ENCODE measurements at places on chromosomes 2 and 18.

- DNase-seq = no peak
These were observed 1.3 kb downstream of the YWHAQ start for GRCh38 chr2:9629222-9630116.

DNA sequence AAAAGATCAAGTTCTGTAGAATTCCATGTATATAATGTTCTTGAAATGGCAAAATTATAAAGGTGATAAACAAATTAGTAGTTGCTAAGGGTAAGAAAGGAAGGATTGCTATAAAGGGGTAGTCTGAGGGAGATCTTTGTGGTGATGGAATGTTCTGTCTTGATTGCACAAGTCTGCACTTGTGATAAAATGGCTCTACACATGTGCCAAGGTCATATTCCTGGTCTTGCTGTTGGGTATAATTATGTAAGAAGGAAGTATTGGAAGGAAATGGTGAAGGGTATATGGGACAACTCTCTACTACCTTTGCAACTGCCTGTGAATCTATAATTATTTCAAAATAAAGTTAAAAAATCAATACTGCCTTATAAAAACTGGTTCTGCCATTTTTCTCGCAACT is 15.3 kb downstream of the SGPP2 start:
- DNase-seq = no peak

DNA sequence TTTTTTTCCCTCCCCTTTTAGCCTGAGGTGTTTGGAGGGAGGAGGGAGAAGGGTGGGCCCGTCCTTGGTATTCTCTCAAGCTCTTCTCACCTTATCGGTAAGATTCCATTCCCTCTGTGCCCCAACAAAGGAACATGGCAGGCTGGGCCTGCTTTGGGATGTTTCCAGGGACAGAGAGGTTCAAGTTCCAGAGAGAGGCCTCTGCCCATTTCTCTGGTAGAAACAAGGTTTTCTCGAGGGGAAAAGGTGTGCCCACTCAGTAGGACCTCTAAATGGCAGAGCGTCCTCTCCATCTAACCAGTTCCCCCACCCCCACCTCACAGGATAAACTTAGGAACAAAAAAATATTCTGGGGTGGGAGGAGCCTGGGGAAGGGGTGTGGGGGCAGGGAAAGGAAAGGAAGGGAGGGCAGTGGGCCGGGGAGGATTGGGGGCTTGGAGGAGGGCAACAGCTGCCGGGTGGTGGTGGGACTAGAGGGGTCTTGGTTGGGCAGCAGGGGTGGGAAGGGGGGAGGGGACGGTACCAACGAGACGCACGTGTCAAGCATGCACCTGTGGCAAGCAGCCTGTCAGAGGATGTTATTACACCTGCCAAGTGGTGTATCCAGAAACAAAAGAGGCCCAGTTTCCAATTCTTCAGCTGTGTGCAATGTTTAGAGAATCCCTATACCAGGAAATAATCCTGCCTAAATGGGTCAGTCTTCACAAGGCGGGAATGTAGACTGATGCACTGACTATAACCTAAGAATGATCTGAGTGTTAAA is 2.1 kb downstream of the PCBP1 start:
- DNase-seq = no peak

DNA sequence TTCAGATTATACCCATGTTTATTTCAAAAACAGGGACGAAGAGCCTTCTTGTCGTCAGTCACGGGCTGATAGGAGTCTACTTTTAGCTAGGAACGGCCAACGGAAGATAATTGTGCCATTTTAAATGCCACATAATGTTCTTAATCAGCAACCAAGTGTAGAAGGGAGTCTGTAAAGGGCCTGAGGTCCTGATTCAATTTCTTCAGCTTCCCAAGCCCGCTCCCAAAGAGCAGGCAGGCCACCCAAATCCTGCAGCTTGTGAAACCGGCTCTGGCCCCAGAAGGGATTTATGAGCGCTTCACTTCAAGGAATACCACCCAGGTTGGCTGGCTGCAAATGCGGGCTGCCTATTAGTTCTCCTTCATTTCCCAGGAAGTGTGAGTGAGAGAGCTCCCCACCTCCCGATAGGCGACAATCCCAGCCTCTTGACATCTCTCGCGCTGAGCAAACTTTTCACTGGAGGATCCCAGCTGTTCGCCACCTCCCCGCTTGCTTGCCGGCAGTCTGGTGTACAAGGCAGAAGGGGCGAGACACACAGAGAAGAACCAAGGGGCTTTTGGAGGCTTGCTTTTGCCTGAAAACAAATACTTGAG is 272.9 kb downstream of the CDH20 start:
- DNase-seq = no peak

DNA sequence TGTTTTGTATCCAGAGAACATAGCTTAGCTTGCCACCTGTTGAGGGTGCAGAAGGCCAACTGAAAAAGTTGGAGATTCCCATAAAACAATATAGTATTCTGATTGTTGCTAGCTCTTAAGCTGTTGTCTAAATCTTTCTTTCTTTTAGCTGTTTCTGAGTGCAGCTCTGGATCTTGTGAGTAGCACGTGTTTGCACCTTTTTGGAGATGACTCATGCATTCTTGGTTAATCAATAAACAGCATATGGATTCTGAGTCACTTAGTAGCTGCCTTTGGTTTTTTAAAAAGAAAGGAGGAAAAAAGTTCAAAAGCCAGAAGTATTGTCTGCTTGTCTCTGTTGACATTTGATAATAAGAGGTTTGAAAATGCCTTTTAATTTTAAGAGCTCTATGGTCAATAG is 483.0 kb upstream of the FSIP2 start:
- no peak for DNase-seq

DNA sequence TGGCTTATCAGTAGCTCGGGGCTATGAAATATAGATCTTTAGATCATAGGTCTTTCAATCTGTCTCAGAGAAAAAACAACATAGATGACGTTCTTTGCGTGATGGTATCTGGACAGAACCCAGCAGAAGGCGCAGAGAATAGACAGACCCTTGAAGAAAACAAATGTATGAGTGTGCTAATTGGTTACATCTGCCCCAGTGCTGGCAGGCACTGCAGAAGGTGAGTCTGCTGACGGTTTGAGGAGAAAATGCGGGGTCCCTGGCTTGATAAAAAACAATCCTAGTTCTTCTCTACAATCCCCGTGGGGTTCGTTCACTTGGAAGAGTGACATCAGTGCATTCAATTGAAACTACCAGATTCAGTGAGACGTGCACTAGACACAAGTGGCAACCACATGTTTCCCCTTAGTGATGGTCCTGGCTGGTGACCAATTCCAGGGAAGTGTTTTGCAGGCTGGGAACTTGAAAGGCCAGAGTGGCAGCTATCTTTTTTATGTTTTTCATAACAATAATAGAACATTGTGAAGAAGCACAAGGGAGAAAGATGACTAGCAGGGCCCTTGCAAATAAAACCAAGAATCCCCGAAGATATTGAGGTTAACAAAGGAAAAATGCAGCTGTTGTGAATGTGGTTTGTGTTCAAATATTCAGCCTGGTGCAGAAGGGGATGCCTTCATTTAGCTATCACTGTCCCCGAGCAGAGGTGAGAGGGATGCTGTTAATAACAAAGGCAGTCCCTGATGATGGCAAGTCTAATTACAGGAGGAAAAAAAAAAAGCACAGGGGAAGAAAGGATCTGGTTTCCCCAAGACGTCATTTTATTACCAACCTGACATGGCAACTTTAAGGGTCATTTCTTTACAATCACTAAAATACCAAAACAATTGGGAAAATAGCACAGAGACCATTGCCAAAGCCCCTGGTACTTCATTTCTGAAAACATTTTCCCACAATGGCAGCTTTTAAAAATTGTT is 337.6 kb upstream of the FIGN start:
- no peak for DNase-seq

DNA sequence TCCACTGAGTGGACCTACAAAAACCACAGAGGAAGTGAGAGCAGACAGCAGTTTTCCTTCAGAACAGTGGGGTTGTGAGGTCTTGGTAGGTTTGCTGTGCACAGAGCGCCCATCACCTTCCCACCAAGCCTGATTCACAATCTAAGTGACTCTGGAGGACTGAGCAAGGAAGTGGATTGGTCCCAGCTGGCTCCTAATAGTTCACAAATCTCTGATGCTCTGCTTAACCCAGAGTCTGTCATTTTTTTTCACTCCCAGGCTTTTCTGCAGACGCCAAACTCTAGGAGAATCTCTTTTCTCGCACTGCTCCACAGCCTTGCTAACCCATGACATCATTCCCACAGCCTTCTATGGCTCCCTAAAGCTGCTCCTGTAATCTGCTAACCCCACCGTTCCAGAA is 280.4 kb downstream of the C1D start:
- DNase-seq = no peak

Data from NCI-H1436 treated with DMSO at 0.1 percent for 48 hours (cell line).